ENCODE measurements at places on chromosomes 2 and 18.
A peak's percentile ranks its signal among the peaks of the same experiment; 100 is the strongest.

GRCh38 chr18:77250926-77251729 is 1.5 kb downstream of the GALR1 start:
- DNase-seq = no peak

- DNase-seq = no peak
Measured at GRCh38 chr18:10515456-10515855, 10.4 kb upstream of the NAPG start.

GRCh38 chr18:21004726-21005125 is 106.9 kb downstream of the ROCK1 start:
- DNase-seq = peak; percentile 63

DNA sequence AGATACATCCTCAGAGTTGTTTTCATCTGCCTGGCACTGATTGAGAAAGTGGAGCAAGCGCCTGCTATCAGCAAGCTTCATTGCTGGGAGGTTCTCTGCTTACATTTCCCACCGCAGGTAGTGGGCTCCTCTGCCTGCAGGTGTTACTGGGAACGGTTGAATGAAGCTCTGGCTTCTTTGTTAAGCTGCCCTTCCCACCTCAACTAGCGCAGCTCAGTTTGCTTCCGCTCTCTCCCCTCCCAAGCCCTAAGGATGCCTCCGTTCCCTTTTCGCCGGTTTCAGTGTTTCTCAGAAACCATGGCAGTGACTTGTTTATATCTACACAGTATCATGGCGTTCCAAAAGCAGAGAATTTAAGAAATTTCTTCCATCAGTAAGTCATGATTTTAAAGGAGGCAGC is 72.2 kb upstream of the B3GNT7 start:
- no peak for DNase-seq

DNA sequence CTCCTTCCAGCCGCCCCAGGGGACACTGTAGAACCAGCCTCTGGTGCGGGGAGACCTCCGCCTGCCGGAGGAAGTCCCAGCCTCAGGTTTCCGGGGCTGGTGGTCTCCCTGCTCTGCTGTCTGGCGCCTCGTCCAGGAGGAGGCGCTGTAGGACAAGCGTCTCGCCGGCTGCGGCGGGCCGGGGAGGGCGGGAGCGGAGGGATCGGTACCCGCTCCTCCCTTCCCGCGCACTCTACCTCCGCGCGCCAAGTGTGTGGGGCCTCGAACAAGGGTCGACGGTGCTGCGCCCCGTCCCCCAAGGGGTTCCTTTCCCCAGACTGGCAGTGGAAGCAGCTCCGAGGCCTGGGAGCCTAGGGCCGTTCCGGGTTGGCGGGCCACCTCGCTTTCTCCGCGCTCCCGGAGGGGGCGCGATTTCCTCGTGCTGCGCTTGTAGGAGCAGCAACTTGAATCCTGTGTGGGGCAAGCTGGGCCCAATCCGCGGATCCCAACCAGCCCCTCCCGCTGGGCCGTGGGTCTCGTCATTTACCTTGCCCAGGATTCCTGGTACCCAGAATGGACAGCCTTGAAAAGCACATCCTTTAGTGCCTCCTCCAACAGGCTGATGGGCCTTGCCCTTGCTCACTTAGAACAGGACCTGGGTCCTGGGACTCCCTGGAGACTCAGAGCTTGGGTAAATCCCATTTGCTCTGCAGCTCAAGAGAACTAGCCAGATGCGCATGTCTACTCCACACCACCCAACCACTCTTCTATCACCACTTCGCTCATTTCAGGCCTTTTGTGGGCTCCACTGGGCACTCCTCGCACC is 10.6 kb upstream of the HOXD4 start:
- peak; percentile 23 for DNase-seq

GRCh38 chr2:25330937-25331336 is 10.8 kb downstream of the DNMT3A start:
- DNase-seq = no peak

DNA sequence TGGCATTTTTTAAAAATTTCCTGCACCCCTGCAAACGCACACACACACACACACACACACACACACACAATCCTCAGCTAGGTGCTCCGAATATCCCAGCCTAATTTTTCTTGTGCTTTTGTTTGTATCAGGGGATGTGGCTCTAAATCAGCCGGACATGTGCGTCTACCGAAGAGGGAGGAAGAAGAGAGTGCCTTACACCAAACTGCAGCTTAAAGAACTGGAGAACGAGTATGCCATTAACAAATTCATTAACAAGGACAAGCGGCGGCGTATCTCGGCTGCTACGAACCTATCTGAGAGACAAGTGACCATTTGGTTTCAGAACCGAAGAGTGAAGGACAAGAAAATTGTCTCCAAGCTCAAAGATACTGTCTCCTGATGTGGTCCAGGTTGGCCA is 1.8 kb downstream of the HOXD13 start:
- DNase-seq = no peak

DNA sequence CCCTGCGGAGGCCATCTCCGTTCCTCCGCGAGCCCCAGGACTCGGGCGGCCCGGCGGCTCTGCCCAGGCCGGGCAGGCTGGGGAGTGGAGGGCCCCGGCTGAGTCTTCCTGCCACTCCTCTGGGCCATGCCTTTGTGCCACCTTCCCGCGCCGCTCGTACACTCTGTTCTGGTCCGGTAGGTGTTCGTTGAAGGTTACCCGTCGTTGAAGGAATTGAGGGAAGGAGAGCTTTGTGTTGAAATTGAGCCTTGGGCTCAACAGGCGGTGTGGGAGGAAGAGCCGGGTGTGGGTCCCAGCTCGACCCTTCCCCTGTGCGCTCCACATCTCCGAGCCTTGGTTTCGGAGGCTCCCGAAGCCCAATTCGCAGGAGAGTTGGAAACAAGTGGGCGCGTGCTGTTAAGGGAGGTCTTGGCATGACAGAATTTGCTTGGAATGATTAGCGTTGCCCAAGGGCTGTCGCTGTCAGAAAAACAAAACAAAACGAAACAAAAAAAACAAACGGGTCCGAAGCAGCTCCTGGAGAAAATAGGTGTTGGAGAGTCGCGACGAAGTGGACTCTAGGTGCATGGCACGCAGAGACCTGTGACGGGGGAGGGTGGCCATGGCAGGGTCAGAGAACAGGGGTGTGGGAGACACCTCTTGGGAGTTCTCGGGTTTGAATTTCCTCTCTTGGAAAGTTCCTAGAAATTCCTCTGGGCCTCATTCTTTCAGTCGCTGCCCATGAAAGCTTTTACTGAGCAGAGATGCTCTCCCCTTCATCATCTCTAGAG is 1.2 kb upstream of the MZT2A start:
- no peak for DNase-seq

- DNase-seq = no peak
Measured at GRCh38 chr2:241035818-241036396, 37.5 kb downstream of the SNED1 start.

GRCh38 chr2:126698376-126698775 is 42.4 kb downstream of the GYPC start:
- no peak for DNase-seq

- DNase-seq = peak; percentile 72
Measured at GRCh38 chr2:120253021-120253882, 600 bp downstream of the RALB start.

- DNase-seq = no peak
Measured at GRCh38 chr2:53438100-53438499, 329.5 kb upstream of the CHAC2 start.

GRCh38 chr2:66566726-66567399 is 131.9 kb downstream of the MEIS1 start:
- no peak for DNase-seq

GRCh38 chr2:68589963-68590362 is 53.4 kb upstream of the PROKR1 start:
- no peak for DNase-seq
